ENCODE measurements at places on chromosomes 11 and 22.

DNA sequence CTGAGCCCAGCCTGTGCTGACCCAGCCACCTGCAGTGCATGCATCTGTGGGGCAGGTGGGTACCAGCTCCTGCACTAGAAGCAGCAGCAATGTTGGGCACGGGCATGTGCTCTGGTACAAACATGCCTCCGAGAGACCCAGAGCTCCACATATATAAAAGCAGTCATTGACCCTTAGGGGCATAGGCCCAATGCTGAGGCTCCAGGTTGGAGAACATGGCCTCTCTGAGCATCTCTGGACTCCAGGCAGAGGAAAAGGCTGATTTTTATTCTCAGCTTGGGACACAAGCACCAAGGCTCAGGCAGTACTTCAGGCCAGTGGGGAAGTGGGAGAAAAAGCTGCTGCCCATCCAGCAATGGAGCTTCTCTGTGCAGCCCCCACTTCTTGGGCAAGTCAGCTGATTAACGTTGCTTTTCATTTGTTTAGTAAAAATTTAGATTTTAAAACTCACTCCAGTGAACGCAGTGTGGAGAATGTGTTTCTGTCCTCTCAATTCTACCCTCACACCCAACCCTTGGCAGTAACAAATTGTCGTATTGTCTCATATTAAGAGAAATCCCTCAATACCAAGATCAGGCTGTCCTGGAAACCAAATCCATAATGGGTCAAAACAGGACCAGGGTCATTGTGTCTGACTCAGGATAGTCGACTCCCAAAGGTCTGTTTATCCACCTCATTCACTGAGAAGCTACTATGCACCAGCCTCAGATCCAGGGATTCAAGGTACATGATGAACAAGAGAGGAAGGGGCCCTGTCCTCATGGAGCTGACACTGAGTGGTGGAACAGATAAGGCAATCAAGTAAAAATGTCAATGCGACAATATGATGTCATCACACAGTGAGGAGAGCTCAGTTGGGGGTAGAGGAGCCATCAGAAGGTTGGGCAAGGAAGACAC lies 50.6 kb upstream of the TOP3B start:
- DNase-seq: no peak

DNA sequence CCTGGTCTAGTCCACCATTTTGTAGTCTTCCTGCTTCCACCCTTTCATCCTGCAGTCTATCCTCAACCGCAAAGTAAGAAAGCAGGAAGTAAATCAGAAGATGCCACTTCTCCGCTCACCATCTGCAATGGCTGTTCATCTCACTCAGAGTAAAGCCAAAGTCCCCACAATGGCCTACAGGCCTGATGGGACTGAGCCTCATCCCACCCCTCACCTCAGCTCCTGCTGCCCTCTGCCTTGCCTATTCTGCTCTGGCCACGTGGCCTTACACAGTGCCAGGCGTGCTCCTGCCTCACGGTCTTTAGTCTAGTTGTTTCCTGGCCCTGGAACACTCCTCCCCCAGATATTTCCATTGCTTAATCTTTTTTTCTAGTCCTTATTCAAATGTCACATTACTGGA lies 95.5 kb downstream of the USP35 start:
- no peak for DNase-seq

GRCh38 chr11:61545341-61545740 lies 35.5 kb downstream of the SYT7 start:
- DNase-seq: no peak

DNA sequence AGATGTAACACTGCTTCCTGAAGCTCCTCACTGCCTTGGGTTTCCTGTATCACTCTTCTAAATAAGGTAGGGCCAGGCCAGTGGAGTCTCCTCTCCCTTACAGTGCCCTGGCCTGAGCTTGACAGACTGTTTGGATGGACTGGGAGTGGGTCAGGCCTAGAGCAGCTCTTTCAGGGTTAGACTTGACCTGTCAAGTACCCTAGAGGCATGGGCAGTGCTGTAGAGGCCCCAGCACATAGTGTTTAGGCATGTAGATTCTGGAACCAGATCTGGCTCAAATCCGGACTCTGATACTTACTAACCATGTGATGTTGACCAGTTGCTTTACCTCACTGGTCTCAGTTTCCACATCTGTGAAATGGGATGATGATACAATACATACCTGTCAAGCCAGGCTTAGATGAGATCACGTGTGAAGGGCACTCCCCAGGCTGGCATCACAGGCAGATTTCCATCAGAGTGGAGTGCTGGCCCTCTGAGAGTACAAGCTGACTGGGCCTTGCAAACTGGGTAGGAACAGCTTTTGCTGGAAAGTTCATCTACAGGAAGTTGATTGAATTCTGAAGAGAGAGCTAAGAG lies 1.4 kb upstream of the MICAL2 start:
- no peak for DNase-seq

DNA sequence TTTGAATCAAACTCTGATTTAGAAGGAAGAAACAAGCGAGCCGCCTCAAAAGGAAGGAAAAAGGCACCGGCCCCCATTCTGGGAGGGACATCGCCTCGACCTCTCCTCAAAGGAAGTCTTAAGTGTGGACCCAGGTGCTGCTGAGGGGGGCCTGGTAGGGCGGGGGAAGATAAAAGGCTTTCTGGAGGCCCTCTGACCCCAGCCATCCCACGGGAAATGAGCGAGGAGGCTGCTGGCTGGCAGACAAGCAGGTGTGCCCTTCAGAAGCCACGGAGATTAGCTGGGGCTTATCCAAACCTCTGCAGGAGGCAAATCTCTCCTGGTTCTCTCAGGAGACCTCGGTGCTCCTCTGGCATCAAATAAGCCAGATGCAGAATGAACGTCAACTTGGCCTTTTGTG lies 171.4 kb upstream of the BLID start:
- DNase-seq: no peak

GRCh38 chr11:74731301-74732094 lies at the start of gene CHRDL2:
Gene CHRDL2, minus strand, starts transcription at chr11:74731426. Its CDS starts 538 bp downstream, at chr11:74730888.
- no peak for DNase-seq

DNA sequence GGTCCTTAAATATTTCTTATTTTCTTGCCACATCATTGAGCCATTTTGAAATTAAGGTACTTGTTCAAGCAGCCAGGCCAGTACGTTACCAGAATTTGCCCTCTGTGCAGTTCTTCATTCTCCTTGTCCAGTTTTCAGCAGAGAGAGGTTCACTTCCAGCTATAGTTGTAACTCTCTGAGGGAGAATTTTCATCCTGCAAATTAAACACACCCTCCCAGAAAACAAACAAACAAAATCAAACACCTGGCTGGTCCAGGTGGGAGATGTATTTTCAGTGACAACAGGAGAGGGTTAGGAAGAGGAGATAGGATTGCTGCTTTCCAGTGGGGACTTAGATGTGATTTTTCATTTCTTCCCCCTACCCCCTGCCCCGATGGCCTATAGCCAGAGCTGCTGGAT lies 45.0 kb downstream of the LHFPL7 start:
- DNase-seq: no peak

DNA sequence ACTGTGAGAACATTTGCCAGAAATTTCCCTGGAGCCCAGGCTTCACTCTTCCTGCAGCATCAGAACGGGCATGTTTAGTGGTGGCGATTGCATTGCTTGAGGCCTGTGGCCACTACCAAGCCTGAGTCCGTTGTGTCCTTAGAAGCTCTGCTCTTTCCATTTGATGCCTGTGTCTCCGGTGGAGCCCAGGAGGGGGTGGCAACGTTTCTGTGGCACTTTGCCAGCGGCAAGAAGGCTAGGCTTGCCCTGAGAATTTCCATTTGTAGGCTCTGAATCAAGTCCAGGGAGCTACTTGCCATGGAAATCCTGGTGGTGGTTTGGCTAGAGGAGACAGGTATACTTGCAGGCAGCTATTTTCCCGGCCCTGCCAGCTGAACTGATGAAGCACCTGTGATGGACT lies 47.1 kb downstream of the ADAMTS8 start:
- no peak for DNase-seq

DNA sequence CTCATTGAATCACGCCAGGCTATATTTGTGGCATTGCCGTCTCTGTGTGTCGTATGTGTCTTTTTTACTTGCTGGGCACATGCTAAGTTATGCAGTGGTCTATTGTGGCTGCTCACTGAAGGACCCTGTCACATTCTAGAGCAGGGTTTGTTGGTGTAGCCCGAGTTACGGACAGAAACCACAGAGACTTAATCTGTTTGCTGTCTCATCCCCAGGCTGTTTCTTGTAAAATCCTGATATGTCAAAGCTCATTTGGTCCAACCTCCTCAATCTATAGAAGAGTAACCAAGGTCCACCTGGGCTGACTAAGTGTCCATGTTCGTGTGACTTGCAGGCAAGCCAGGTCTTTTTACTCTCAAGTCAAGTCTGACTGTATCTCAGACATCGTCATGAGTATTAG lies 5.0 kb downstream of the DPF2 start:
- DNase-seq: no peak

DNA sequence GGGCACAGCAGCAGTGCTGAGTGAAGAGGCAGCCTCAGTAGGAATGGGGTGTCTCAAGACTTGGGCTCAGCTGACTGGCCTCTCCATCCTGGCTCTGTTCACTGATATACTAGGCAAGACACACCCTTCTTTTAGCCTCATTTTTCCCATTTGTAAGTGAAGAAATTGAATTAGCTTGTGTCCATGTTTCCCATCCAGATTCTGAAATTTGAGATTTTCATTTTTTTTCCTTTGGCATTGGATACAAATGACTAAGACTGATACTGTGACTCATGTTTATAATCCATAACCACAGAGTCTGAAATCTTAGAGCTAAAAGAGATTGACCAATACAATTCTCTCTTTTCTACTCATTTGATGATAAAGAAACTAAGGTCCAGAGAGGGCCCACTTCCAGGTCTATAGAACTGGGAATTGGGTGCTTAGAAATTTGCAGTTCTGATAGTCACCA lies 110.9 kb downstream of the KCNC1 start:
- DNase-seq: no peak

DNA sequence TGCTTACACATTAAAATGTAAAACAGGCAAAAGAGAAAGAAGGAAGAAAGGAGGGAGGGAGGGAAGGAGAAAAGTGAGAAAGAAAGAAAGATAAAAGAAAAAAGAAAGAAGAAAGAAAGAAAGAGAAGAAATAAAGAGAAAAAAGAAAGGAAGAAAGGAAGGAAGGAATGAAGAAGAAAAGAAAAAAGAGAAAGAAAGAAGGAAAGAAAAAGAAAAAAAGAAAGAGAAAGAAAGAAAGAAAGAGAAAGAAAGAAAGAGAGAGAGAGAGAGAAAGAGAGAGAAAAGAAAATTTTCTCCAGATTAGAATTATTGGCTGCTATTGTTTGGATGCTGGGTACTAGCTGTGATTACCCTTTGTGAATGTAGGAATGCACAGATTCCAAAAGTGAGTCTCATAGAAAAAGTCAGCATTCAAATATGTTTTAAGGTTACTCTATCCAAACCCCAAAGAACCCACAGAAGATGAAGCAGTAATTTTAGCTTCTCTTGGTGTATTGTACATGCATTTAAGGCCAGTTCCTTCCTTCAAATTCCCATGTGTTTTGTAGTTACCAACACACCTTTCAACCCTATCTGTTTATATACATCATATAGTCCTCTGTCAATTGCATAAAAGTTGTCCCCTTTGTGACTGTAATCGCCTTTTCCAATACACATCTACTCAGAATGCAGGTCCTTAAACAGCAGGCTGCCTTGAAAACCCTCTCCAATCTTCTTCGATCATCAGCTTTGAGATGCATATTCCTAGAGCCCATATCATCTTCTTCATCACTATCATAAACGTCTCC lies 789 bp upstream of the FAM111A start:
- DNase-seq: no peak

GRCh38 chr11:63512816-63513215 lies 6.9 kb downstream of the LGALS12 start:
- DNase-seq: no peak

- DNase-seq: no peak
Measured at GRCh38 chr11:56841210-56841810, 92.8 kb upstream of the OR9G4 start.

- no peak for DNase-seq
Measured at GRCh38 chr11:94581926-94582325, 14.8 kb downstream of the PIWIL4 start.

- no peak for DNase-seq
Measured at GRCh38 chr11:4543561-4543960, 1.4 kb upstream of the OR52M1 start.

DNA sequence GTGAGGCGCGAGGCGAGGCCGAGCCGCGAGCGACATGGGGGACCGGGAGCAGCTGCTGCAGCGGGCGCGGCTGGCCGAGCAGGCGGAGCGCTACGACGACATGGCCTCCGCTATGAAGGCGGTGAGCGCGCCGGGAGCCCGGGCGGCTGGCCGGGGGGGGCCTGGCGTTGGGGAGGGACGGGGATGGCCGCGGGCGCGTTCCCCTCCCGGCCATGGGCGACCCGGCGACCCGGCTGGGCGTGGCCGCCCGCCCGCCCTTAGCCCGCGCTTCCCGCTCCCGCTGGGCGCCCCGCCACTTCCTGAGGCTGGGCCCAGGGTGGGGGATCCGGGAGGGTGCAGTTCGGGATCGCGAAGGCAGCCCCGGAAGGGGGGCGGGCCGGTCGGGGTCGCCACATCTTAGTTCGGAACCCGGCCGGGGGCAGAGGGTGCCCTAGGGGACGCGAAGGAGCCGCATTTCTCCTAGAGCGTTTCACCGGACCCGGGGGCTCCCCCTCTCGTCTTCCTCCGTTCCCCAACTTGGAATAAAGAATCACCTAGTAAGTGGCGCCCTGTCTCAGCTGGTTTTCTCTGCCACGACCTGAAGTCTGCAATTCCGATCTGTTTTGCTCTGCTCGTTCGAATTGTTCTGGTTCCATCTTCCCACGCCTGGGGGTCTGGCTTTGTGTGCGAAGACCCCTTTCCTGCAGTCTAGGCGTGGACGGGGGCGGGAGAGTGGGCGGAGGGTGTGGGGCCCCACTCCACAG lies 536 bp downstream of the YWHAH start:
- DNase-seq: no peak

- no peak for DNase-seq
Measured at GRCh38 chr11:90321018-90321417, 98.2 kb upstream of the CHORDC1 start.

- no peak for DNase-seq
Measured at GRCh38 chr11:100719809-100720221, 32.7 kb downstream of the ARHGAP42 start.

DNA sequence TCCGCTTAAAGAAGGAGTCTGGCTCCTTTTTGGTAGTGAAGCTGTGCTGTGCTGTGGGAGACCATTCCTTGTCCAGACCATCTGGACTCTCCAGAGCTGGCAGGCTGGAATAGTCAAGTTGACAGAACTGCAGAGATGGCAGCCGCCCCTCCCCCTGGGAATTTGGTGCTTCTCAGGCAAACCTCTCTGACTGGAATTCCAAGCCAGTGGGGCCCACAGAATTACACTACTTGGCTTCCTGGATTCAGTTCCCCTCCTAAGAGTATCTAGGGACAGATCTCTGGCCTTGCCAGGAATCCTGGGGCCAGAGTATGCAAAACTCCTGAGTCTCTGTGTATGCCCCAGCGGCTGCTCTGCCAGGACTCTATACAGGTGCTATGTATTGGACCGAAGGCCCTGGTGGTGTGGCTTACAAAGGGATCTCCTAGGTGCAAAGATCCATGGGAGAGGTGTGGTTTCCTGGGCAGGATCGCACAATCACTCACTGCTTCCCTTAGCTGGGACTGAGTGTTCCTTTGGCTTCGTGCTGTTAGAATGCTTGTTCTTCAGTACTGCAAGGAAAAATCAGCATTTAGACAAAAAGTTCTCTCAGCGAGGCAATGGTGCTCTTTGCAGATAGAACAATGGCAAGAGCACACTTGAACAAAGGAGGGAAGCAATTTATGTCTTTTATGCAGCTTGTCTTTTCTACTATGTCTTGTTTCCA lies 86.8 kb downstream of the PRMT3 start:
- DNase-seq: no peak

Measured in activated T-helper 1 cell treated with anti-CD3 and anti-CD28 coated beads, Interleukin-2, amount 50 U/mL, for 16 hours (primary cell).